Cerebellar nuclear complex (tissue), 1 donor: ENCODE measurements at places on chromosomes 3 and 15.

DNA sequence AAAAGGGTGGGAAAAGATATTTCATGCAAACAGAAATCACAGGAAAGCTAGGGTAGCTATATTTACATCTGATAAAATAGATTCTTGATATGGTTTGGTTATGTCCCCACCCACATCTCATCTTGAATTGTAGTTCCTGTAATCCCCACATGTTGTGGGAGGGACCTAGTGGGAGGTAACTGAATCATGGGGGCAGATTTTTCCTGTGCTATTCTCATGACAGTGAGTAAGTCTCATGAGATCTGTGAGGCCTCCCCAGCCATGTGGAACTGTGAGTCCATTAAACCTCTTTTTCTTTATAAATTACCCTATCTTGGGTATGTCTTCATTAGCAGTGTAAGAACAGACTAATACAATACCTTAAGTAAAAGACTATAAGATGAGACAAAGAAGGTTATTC, 558.1 kb downstream of the RSL24D1 start:
- no peak for DNase-seq

GRCh38 chr3:81888914-81889557, 127.6 kb upstream of the GBE1 start:
- no peak for DNase-seq

GRCh38 chr15:23758891-23759290, 71.8 kb upstream of the NDN start:
- DNase-seq: no peak

DNA sequence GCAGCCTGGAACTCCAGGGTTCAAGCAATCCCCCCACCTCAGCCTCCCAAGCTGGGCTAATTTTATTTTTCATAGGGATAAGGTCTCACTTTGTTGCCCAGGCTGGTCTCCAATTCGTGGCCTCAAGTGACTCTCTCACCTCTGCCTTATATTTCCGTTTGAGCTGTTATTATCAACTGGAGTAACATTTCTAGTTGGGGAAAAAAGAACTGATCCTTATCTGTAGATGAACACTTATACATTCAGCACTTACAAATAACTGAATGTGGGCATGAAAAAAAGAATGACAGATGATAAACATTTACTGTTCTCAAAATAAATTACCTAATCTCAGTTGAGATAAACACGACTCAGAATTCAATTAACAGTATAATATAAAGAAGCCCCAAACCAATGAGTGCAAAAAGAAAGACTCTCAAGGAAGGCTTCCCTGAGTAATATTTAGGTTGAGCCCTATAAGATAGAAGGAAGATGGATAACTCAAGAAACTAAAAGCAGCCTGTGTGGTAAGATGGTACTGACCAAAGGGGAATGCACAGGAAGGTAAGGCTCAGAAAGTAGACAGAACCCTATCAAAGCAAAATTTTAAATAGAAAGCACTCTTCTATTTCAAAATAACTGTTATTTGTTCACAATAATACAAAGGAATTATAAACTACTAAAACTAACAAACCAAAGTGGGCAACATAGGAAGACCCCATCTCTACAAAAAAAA, 11.8 kb downstream of the UBE3A start:
- no peak for DNase-seq

DNA sequence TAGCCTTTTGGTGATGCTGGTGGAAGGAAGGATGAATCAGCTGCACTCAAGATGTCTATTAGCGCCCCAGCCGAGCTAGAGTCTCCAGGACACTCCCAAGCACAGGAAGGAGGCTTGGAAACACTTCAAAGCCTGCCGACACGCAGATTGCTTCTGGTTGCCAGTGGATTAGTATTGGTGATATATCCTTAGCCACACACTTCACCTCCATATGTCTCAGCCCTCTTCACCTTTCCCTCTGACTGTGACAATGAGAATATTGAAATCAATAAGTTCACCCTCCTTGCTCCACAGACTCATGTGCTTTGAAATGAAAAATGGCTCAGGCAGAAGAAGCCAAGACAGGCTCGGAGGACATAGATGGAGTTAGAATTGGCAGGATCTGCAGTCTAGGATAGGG, 102.9 kb upstream of the LRRN1 start:
- DNase-seq: no peak

DNA sequence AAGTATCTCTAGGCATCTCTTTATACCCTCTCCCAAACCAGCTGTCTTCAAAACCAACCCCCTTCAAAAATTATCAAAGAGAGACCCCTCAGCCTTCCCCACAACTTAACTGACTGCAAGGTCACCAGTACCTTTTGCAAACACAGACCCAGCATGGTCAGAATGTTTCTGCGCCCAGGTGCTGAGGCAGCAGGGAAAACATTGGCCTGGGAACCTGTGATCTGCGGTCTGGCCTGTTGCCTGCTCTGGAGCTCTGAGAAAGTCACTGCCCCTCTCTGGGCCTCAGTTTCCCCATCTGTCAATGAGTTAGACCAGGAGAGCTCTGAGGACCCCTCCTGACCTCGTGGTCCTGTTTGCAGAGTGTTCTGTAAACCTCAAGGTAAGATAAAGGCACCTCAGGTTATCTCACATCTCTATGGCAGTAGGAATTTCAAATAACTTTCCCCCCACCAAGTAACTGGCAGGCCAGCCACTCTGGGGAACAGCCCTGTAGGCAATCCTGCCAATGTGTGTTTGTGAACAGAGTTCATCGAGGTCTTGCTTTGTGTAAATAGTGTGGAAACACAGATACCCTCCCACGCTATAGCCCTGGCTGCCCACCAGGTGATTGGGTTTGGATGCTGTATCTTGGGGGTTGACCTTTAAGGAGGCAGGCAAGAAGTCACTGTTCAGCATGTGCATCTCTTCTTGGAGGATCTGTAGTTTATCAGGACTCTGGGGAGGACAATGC, 50.0 kb upstream of the SMAD6 start:
- no peak for DNase-seq

- DNase-seq: no peak
Measured at GRCh38 chr15:95192923-95193322, 961.6 kb downstream of the MCTP2 start.

DNA sequence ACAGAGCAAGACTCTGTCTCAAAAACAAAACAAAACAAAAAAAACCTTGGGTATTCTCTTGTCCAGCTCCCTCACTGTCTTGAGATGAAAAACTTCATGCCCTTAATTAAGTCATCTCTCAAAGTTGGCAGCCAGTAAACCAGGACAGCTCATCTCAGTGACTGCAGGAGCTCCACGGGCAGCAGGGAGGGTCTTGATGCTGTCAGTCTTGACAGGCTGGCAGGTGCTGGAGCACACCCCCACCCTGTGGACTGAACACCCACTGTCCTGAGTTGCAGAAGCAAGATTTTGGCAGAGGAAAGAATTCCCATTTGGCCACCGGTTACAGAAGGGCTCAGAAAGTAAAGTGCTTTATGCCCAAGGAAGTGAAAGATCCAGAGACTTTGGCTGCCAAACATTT, 8.0 kb downstream of the DNAJA4 start:
- DNase-seq: no peak

DNA sequence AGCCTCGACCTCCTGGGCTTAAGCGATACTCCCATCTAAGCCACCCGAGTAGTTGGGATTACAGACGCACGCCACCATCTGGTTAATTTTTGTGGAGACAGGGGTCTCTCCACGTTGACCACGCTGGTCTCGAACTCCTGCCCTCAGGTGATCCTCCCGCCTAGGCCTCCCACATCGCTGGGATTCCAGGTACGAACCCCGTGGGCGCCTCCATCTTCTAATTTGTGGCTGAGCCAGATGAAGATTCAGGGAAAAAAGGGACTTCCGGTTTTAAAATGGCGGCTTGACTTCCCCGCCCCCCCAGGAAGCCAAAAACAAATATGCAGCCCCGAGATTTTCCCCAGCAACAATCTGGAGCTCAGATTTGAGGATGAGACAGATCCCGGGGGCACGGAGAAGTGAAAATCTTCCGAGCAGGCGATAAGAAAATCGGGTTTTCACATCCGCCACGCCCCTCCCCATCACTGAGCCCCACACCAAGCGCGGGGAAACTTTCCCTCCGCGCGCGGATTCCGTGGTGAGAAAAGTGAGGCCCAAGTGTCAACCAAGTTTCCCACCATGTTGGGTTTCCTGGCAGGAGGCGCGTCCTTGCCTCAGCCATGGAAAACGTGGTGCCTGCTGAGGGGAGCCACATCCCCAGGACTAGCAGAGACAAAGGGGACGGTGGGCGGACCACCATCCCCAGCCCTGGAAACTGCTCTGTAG, 15.4 kb downstream of the CHST14 start:
- DNase-seq: no peak

DNA sequence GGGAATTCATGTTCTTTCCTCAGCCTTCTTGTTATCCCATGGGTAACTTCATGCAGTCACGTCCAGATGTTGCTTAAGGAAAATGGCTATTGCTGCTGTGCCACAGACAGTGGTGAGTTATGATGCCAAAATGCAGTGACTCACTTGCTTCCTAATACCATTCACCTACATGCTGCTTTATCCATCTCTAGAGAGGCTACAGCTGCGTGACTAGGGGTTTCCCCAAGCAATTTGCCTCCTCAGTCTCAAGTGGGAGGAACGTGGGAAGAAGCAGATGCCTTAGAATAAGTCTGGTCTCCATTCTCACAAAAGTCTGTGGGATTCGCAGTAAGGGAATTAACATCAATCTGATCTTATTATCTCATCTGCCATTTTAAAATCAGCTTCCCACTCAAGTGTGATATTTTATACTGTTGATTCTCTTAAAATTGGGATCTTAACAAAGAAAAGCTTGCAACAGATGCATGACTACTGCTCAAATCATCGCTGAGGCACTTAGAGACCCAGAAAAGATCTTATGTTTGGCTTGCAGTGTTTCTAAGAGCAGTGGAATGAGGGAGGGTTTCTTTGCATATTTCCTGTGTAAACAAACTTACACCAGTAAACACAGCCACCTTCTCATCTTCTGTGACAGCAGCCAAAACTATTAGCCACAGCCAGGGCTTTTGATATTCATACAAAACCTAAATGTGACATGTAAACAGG, 62.0 kb upstream of the ACP3 start:
- no peak for DNase-seq

GRCh38 chr3:62938583-62938982, 63.4 kb upstream of the CADPS start:
- DNase-seq: no peak

GRCh38 chr3:185825006-185825638, at the start of gene IGF2BP2:
Gene IGF2BP2 (minus strand): TSS chr3:185825042. CDS start chr3:185824960, 82 bp downstream.
- no peak for DNase-seq

DNA sequence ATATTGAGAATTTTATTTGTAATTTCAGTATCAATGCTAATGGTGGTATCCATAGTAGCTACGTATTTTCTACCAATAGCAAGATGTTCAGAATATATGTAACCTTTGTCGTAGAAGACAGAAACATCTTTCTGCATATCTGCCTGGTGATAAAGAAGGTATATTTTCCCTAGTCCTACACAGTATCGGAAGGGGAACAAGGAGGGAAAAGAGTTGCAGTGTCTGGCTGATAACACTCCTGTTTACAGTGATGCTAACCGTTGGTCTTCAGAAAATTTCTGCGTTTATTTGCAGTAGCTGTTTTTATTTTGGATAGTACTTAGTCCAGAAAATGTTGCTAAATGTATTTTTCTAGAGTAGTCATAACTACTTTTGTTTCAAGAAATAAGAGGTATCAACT, 25.2 kb downstream of the TSC22D2 start:
- DNase-seq: no peak

GRCh38 chr3:88742106-88742505, 365.3 kb upstream of the EPHA3 start:
- DNase-seq: no peak

DNA sequence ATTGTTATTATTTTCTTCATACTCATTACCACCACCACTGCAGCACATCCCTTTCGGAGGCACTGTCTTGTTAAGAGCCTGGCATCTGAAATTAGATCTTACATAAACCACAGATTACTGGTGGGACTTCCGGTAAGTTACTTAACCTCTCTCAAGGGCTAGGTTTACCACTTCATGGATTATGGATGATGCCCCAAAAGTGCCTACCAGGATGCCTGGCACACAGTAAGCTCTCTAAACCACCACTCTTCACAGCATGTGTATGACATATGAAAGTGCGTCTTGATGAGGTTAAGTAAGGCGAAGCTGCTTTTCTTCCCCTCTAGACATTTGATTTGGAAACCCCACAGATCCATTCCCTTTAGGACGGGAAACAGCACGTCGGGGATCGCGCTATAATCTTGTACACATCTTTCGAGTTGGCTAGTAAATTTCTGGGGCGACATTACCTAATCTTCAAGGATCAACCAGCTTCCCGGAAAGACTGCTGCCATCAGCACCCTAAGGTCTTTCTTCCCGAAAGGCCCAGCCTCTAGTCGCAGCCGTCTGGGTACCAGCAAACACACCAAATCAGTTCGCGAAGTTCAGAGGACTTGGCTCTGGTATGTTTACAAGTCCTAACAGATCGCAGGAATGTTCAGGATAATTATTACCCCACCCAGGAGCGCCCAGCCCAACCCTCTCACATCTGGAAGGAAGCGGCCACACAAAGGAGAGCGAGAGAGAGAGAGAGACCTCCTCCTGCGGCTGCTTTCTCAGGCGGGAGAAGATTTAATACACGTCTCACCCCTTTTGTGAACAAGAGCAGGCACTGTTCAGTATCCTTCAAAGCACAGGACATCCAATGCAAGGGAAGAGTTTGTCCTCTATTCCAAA, 155.1 kb upstream of the FRMD4B start:
- no peak for DNase-seq

DNA sequence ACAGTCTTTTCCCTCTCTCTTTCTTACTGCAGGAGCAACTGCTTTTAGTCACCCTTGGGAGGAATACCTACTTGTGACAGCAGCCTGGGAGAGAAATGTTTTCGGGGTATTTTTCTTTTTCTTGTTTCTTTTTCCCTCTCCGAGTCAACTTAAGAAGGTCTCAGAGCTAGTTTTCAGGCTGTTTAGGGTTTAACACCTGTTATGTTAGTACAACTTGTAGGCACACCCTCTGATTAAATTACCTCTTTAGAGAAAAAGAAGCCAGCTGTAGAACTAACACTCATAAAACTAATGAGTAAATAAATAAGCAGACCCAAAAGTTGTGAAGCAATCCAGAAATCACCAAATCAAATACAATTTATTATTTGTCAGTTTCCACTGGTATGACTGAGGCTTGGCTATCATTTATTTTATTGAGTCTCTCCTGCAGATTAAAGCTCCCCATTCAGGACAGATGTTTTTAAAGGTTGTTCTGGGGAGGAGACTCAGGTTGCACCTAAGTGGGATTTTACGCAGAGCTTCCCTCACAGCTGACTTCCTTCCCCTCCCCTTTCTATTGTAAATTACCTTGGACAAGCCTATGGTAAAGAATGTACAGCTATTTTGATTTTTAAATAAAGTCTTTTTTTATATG, 112.5 kb downstream of the FOXB1 start:
- no peak for DNase-seq

DNA sequence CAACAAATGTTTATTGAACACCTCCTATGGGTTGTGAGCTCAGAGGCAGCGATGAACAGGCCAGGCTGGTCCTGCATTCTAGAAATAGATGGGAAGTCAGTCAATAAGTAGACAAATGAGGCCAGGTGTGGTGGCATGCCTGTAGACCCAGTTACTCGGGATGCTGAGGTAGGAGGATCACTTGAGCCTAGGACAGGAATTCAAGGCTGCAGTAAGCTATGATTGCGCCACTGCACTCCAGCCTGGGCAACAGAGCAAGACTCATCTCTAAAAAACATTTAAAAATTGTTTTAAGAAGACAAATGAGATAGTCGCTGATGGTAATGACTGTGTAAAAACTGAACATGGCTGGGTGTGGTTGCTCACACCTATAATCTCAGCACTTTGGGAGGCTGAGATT, 4.4 kb upstream of the RHO start:
- DNase-seq: no peak
